ENCODE measurements at places on chromosomes 11 and 22.

- no peak for DNase-seq
These were observed 565.0 kb upstream of the CNTN5 start for GRCh38 chr11:98455500-98456307.

GRCh38 chr22:49008682-49009235 is 818.9 kb downstream of the BRD1 start:
- no peak for DNase-seq

DNA sequence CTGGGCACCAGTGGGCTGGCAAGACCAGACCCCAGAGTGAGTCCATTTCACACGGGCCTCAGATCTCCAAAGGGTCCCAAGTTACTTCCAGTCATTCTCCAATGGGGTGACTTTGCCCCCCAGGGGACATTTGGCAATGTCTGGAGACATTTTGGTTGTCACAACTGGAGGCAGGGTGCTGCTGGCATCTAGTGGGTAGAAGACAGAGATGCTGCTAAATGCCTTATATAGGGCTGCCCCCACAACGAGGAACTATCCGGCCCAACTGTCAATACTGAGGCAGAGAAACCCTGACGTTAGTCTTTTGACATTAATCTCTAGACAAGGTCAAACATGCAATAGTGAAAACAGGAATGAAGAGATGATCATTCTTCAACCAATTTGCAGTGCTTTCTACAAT is 6.4 kb downstream of the RTN4RL2 start:
- DNase-seq: no peak

DNA sequence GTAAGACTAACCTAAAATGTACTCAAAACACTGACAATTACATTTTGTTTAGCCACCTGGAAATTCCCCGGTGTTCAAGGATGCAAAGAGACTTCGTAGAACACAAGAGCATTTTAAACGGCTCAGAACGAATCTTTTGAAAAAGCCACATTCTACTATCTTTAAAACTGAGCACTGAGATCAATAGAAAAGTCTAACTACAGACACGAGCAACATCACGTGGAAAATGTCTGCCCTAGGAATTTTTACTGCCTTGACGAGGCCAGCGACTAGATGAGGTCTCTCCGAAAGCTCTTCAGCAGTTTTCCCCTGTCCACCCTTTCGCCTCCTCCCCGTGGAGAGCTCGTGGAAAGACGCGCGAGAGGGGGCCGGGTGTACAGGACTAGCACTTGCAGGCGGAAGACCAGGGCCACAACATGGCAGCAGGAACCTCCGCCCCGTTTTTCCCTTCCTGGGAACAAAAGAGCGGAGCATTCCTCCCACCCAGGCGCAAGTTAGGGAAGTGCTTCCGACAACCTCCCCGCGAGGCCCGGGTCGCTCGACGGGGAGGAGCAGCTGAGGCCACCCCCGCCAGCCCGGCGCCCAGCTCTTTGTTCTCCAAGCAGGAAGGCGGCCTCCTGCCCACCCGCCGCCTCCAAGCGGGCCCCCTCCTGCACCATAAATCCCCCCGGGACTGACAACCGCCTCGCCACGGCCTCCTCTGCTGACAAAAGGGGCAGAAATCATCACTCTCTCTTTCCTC is 1.1 kb downstream of the EIF4G2 start:
- peak; percentile 51 for DNase-seq

GRCh38 chr11:70627219-70627618 is 228.9 kb downstream of the CTTN start:
- no peak for DNase-seq

- no peak for DNase-seq
These were observed 35.4 kb downstream of the C22orf42 start for GRCh38 chr22:32123657-32124056.

Data from NCI-H187 (cell line).